HS-5 (cell line): ENCODE measurements at places on chromosomes 3 and 15.
A peak's percentile ranks its signal among the peaks of the same experiment; 100 is the strongest.

DNA sequence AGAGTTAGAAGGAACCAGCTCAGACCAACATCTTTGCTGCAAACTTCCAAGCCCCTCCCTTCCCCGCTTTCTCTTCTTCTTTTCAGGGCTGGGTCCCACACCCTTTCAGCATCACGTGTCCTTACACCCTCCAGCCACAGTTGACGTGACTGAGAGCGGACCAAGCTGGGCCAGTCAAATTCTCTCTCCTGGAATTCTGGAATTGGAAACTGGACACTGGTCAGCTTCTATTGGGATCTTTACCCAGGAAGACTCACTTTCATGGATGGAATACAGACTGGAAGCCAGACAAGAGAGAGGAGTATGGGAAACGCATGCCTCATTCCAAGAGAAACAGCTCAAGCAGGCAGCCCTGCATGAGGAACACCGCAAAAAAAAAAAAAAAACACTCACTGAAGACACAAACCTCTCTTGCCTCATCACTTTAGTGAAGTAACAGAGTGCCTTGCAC is 12.4 kb upstream of the TPM1 start:
- no peak for DNase-seq

DNA sequence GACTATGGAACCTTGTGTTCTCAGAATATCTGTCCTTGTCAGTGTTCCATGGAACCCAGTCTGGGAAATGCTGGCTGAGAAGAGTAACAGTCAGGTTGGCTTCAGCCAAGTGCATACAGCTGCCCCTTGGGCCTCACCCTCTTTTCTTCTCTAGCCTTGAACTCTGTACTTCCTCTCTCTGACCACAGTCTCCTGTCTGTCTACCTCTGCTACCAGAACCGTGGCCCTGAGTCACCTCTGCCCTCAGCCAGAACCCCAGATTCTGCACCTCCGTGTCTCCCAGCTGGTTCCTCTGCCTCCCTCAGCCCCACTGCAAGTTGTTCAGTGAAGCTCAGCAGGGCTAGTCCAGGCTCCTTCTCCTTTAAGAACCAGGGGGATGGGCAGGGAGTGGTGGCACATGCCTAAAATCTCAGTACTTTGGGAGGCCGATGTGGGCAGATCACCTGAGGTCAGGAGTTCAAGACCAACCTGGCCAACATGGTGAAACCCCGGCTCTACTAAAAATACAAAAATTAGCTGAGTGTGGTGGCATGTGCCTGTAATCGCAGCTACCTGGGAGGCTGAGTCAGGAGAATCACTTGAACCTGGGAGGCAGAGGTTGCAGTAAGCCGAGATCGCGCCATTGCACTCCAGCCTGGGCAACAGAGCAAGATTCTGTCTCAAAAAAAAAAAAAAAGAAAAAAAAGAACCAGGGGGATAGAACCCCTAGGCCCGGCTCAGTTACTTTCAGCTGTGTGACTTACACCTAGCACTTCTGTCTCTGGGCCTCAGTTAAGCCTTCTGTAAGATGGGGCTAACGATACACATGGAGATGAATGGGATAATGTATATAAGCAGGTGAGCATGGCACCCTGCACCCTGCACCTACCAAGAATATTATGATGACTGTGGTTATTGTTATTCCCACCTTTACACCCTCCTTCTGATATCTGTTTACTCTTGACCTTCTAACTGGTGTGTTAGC is 24.3 kb upstream of the TATDN2 start:
- no peak for DNase-seq

DNA sequence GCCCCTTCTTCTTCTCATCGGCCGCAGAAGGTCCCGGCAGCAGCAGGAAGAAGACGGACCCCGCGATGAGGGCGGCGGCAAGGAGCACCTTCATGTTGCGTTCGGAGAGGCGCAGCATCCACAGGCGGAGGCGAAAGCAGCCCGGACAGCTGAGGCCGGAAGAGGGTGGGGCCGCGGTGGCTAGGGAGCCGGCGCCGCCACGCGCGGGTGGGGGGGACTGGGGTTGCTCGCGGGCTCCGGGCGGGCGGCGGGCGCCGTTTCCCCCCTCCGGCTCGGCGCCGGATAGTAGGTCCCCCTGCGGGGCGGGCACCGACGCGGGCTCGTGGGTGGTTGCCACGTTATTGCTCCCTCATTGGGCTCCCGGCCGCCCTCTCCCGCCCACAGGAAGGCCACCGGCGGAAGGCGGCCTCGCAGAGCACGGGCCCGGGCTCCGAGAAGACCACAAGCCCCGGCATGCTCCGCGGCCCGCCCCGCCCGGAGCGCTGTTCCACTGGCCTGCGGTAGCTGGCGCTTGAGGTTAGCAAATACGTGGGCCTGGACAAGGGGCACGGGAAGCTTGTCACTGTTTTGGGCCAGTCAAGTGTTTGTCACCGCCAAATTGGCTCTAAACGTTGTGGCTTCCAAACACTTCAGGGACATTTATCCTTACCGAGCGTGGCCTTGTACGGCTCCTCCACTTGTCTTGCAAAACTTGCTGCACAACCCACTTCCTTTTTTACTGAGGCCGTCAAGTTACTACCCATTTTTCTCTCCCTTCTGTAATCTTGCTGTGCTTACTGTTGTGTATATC is at the start of gene PPIB:
PPIB (minus strand) TSS at position 154 of the 790 bp plus-strand sequence; CDS start at position 118, 36 bp downstream.
- DNase-seq = peak; percentile 80

- no peak for DNase-seq
Measured at GRCh38 chr3:8982509-8982908, 19.2 kb upstream of the RAD18 start.

DNA sequence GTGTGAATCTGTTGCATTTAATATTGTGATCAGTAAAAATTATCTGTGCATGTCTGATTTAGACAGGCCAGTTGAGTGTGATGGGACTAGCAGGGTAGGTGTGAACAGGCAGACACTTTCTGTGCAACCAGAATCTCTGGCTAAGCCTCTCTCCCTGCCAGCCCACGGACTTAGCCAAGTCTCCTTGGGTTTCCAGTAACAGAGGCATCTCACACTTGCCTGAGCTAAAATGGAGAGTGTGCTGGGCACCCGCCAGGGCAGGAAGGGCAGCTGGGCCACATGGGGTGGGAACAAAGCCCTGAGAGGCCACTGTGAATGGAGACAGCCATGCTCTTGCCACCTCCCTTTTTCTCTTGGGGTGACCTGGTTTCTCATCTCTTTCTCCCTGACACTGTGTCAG is 12.5 kb upstream of the RPS27L start:
- DNase-seq = no peak

- DNase-seq = no peak
Measured at GRCh38 chr3:106168962-106169750, 300.3 kb upstream of the CBLB start.

GRCh38 chr15:82554849-82555248 is 14.6 kb upstream of the RPS17 start:
- DNase-seq = no peak

DNA sequence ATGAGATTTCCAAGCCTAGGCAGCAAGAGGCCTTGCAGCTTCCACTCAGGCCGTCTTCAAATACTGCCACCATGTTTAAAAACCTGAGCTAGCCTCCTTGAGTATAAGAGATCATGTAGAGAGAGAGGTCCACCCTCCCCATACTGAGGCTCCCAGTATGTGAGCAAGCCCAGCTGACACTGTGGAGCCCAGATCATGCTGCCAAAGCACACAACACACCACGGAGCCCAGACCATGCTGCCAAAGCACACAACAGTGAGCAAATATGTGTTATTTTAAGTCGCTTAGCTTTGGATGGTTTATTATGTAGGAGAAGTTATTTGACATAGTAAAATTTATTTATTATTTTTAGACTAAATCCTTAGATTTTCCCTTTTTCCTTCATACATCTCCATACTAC is 333.7 kb downstream of the CTNNB1 start:
- no peak for DNase-seq

DNA sequence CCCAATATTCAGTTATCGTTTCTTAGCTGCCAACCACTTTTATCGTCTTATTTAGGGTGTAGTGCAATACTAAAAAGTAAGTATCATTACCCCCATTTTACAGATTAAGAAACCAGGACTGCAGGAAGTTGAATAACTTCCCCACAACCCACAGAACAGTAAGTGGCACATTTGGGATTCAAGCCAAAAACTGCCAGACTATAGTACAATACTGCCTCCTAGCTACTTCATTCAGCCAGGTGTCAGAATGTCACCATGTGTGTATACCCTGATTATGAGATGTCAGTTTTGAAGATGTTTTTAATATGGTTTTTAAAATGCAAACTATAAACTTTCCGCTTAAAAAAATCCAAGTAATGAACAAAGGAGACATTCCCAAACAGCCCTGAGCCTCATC is 74.2 kb upstream of the PROK2 start:
- DNase-seq = no peak

DNA sequence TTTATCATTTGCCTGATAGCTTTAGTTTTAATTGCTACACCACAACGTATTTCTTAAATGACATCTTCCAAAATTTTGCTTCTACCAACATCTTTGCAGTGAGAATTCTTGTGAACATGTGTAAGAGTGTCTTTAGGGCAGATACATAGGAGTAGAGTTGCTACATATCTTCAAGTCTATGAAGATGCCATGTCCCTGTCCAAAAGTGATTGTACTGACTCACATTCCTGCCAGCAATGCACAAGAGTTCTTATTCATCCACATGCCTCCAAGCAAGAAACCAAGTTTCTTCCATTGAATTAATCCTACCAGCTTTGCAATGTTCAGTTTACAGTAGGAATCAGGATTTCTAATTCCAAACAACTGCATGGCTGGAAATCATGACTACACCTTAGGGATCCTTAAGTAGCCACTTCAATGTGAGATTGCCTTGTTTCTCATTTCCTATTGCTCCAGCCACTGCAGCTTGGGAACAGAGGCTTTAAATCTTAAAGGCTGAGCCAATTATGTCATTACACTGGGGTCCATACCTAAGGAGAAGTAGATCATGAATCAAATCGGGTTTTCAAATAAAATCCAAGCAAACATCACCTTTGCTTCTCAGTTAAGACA is 44.5 kb downstream of the BCL2L10 start:
- no peak for DNase-seq

GRCh38 chr3:94176988-94177745 is 114.3 kb downstream of the NSUN3 start:
- no peak for DNase-seq

DNA sequence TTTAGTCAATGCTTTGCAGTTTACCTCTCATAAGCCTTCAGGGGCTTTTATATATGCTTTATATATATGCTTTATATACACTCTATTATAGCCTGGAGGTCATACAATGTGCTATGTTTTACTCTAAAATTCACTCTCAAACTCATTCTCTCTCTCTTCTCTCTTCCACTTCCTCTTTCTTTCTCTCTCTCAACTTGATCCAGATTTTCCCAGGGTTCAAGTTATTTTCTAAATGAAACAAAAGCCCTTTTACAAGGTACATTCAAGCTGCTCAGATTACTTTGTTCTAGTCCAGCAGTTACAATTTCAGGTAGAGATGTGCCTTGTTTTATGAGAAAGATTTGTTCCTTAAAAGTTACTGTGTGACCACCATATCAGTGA is 79.6 kb upstream of the ACP3 start:
- DNase-seq = no peak

DNA sequence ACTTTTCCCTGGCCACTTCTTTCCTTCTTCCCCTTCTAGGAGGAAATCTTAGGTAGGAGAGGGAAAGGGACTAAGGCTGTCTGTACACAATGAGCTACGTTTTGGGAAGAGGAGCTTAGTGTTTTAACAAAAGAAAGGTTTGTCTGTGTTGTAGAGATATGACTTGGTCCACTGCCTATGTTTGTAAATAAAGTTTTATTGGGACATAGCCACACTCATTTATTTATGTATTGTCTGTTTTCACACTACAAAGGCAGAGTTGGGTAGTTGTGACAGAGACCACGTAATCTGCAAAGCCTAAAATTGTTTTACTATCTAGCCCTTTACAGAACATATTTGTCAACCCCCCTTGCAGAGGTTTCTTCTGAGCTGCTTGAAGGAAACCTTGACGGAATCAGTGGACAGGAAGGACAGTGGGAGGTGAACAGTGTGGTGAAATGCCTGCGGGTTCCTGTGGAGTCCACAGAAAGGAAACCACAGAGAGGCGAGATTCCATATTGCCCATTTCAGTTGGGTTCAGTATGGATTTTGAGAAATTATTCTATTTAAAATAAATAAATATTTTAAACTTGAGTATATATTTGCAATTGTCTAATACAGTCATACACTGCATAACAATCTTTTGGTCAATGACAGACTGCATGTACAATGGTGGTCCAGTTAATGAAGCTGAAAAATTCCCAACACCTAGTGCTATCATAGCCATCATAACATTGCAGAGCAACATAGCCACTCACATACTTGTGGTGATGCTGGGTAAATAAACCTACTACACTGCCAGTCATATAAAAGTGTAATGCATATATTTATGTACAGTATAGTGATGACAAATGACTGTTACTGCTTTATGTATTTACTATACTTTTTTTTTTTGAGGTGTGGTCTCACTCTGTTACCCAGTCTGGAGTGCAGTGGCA is 157.9 kb upstream of the NUDT16 start:
- DNase-seq = no peak

GRCh38 chr15:78097667-78098066 is 5.3 kb downstream of the SH2D7 start:
- DNase-seq = no peak

- DNase-seq = no peak
Measured at GRCh38 chr3:7874116-7874515, 627.5 kb upstream of the LMCD1 start.

GRCh38 chr15:66749841-66750575 is 48.0 kb downstream of the SMAD6 start:
- DNase-seq = no peak

DNA sequence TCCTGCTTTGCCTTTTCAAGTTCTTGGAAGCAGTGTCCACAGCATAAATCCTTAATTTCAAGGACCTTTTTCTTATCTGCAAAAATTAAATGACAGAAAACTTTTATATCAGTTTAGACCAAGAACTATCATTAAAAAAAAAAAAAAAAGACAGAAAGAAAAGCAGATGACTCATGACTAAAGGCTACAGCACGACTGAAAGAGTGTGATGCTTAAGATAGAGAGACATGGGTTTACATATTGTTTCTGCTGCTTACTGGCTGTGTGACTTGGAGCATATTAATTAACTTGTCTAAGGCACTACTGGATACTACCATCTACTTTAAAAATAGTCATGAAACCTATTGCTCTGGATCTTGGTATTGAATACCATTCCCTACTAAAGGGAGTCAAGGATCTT is 62.3 kb downstream of the CEP152 start:
- DNase-seq = no peak

GRCh38 chr3:73399106-73399505 is 225.6 kb downstream of the PDZRN3 start:
- DNase-seq = no peak

- DNase-seq = no peak
Measured at GRCh38 chr3:169564883-169565282, 98.6 kb downstream of the MECOM start.

GRCh38 chr3:185646382-185647133 is 60.5 kb downstream of the SENP2 start:
- no peak for DNase-seq

DNA sequence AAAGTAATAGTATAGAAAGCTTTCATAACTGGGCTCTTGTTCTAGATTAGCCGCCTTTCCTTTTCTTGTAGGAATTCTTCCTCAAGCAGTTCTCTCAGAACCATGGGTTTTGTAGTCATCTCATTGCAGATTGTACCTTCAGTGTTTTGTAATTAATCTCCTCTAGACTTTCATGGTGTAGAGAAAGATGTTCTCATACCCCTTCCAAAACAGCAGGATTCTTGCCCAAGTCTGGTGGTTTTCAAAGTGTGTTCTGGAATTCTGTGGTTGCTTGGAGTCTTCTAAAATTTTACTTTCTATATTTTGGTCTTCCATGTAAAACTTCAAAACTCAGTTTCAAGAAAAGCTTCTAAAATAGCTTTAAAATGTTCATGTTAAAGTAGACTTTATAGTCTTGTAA is 293.8 kb downstream of the PTPRG start:
- DNase-seq = no peak
